A549 treated with Hydrocortisone at 1 μM for 4 hours (cell line): ENCODE measurements at places on chromosomes 7 and 10. TPM values are rescaled to one million over a fixed set of nuclear protein-coding genes. Genes with fewer than 3 reads are reported as not detected.

The OPN4 gene
- not detected in 5 replicates for total RNA-seq

The ZNF467 gene
- 1.0 to 1.5 TPM (median 1.3 TPM) in 5 replicates for total RNA-seq

The PRKG1 gene
- 0.01 to 0.02 TPM in 2 of 5 replicates, not detected in the others for total RNA-seq

The HMX2 gene
- total RNA-seq: 0.10 to 0.15 TPM (median 0.12 TPM) in 4 of 5 replicates, not detected in the other

The PNLIPRP1 gene
- total RNA-seq: not detected in 5 replicates

The SFMBT2 gene
- total RNA-seq: 5.9 to 9.7 TPM (median 7.9 TPM) in 5 replicates

The ZNF503 gene
- 6.7 to 9.0 TPM (median 8.5 TPM) in 5 replicates for total RNA-seq

The PTPRE gene
- total RNA-seq: 3.5 to 6.0 TPM (median 5.6 TPM) in 5 replicates

The AGBL3 gene
- total RNA-seq: 0.92 to 1.6 TPM (median 1.4 TPM) in 5 replicates

The HACD1 gene
- total RNA-seq: 35.5 to 63.8 TPM (median 58.6 TPM) in 5 replicates

The ACBD7 gene
- 0.97 to 1.4 TPM (median 1.1 TPM) in 5 replicates for total RNA-seq

The AGAP6 gene
- total RNA-seq: 7.4 to 8.8 TPM (median 8.8 TPM) in 5 replicates

The CABCOCO1 gene
- 0.13 to 0.79 TPM (median 0.14 TPM) in 5 replicates for total RNA-seq

The ANTXRL gene
- total RNA-seq: 0.14 to 0.82 TPM (median 0.30 TPM) in 5 replicates

The C10orf71 gene
- total RNA-seq: not detected in 5 replicates

The TMEM213 gene
- not detected in 5 replicates for total RNA-seq

The DGKI gene
- 0.02 to 0.82 TPM (median 0.43 TPM) in 5 replicates for total RNA-seq

The DPYSL4 gene
- 16.8 to 20.1 TPM (median 19.7 TPM) in 5 replicates for total RNA-seq

The ADAM8 gene
- total RNA-seq: 1.6 to 4.2 TPM (median 3.7 TPM) in 5 replicates

The MOGAT3 gene
- not detected in 5 replicates for total RNA-seq

The GPR26 gene
- total RNA-seq: not detected in 5 replicates

The IDI2 gene
- total RNA-seq: 0.06 TPM in 1 of 5 replicates, not detected in the others

The ZSCAN25 gene
- 8.2 to 10.5 TPM (median 10.0 TPM) in 5 replicates for total RNA-seq

The ANKRD16 gene
- 8.3 to 11.4 TPM (median 10.6 TPM) in 5 replicates for total RNA-seq

The ABCB1 gene
- 0.02 to 0.29 TPM (median 0.11 TPM) in 5 replicates for total RNA-seq

The VWC2 gene
- not detected in 5 replicates for total RNA-seq

The SCRN1 gene
- total RNA-seq: 46.2 to 75.7 TPM (median 57.4 TPM) in 5 replicates
